ENCODE measurements at places on chromosomes 7 and 10.

GRCh38 chr7:138776166-138776833, 21.5 kb upstream of the TMEM213 start:
- no peak for DNase-seq
- no peaks in the 10 kb centered on the region for H3K36me3 ChIP-seq
- H3K4me3 ChIP-seq = no peak overlapping the region
- H3K4me1 ChIP-seq = no peaks in the 10 kb centered on the region
- H3K27ac ChIP-seq = no peak overlapping the region
- no peaks in the 10 kb centered on the region for H3K27me3 ChIP-seq

DNA sequence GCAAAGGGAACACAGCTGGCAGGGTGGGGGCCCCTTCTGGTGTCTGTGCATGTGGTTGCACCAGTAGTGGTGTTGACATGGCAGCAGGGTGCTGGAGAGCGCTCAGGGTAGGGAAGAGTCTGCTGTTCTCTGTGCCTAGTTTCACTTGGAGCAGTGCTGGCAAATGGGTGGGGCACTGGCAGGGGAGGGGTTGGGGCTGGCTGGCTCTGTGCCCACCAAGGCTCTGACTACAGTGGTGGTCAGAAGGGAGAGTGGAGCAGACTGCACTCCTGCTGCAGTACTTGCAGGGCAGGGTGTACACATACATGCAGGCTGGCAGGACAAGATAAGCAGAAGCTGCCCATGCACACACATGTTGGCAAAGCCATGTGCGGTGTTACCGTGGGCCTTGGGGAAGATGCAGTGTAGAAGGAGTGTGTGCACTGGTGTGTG, 18.2 kb downstream of the FAM25A start:
- H3K36me3 ChIP-seq = no peaks in the 10 kb centered on the region
- no peak overlapping the region for H3K27ac ChIP-seq
- no peaks in the 10 kb centered on the region for H3K4me1 ChIP-seq
- no peak for DNase-seq

DNA sequence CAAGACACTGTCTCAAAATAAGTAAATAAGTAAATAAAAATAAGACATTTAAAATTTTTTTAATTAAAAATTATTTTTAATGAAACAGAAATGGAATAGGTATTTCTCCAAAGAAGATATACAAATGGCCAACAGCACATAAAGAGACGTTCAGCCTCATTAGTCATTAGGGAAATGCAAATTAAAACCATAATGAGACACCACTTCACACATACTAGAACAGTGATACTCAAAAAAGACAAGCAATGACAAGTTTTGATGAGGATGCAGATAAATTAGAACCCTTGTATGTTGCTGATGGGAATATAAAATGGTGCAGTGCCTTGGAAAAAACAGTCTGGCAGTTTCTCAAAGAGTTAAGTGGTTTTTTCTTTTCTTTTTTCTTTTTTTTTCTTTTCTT, 26.5 kb upstream of the C10orf67 start:
- H3K4me1 ChIP-seq = no peaks in the 10 kb centered on the region
- H3K4me3 ChIP-seq = no peak overlapping the region
- H3K27me3 ChIP-seq = no peaks in the 10 kb centered on the region
- no peaks in the 10 kb centered on the region for H3K36me3 ChIP-seq

- no peak overlapping the region for H3K27ac ChIP-seq
- H3K36me3 ChIP-seq = no peaks in the 10 kb centered on the region
- no peaks in the 10 kb centered on the region for H3K27me3 ChIP-seq
- no peaks in the 10 kb centered on the region for H3K4me1 ChIP-seq
- no peak for DNase-seq
Measured at GRCh38 chr7:95820778-95821177, 48.4 kb downstream of the DYNC1I1 start.

DNA sequence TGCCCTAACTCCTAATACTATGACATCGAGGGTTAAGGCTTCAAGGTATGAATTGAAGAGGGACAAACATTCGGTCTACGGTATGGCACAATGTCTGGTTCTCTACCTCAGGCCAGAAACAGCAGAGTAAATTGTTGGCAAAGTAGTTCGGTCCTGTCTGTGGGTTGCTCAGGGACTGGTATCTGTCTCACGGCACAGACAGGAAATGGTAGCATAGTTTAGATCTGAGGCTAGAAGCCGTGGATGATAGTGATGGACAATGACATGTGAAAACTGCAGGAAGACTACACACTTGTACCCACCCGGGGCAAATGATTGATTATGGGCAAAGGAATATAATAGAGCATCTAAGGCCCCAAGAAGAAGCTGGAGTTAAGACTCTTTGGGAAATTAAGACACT, 106.2 kb downstream of the TWIST1 start:
- H3K4me3 ChIP-seq = no peak overlapping the region
- no peak for DNase-seq
- H3K27ac ChIP-seq = no peak overlapping the region
- H3K4me1 ChIP-seq = no peaks in the 10 kb centered on the region
- no peaks in the 10 kb centered on the region for H3K36me3 ChIP-seq

DNA sequence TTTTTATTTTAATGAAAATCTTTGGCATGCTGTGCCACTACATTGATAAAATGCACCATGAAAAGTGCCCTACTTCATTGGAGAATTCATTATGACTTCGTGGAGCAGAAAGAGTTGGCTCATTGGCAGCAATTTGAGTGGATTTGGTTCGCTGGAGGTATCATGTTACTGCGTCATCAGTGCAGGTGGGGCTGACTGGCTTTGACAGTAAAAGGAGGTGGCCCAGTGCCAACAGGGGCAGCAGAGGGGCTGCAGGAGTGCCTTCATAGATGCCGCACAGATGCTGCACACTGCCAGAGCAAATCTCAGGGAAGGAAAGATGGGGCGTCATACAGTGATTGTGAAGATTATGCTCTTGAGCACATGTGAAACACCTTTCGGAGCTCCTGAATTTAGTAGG, 22.2 kb downstream of the FZD1 start:
- H3K27ac ChIP-seq = no peak overlapping the region
- no peak overlapping the region for H3K4me3 ChIP-seq
- peaks cover 5% of the 10 kb centered on the region for H3K4me1 ChIP-seq
- H3K36me3 ChIP-seq = no peaks in the 10 kb centered on the region
- H3K27me3 ChIP-seq = peaks cover 15% of the 10 kb centered on the region
- DNase-seq = no peak

DNA sequence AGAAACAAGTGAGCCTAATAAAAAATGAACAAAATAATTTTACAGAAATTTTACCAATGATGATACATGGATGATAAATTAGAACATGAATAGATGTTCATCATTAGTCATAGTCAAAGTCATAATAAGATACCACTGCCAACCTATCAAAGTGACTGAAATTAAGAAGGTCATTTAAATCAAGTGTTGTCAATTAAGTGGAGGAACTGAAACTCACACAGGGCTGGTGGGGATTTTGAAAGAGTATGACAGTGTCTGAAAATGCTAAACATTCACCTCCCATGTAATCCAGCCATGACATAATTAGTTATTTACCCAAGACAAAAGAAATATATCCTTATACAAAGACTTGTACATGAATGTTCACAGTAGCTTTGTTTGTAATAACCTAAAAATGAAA, 57.1 kb upstream of the DYNC1I1 start:
- no peaks in the 10 kb centered on the region for H3K27me3 ChIP-seq
- DNase-seq = no peak
- no peaks in the 10 kb centered on the region for H3K36me3 ChIP-seq
- no peak overlapping the region for H3K27ac ChIP-seq
- no peak overlapping the region for H3K4me3 ChIP-seq
- no peaks in the 10 kb centered on the region for H3K4me1 ChIP-seq

DNA sequence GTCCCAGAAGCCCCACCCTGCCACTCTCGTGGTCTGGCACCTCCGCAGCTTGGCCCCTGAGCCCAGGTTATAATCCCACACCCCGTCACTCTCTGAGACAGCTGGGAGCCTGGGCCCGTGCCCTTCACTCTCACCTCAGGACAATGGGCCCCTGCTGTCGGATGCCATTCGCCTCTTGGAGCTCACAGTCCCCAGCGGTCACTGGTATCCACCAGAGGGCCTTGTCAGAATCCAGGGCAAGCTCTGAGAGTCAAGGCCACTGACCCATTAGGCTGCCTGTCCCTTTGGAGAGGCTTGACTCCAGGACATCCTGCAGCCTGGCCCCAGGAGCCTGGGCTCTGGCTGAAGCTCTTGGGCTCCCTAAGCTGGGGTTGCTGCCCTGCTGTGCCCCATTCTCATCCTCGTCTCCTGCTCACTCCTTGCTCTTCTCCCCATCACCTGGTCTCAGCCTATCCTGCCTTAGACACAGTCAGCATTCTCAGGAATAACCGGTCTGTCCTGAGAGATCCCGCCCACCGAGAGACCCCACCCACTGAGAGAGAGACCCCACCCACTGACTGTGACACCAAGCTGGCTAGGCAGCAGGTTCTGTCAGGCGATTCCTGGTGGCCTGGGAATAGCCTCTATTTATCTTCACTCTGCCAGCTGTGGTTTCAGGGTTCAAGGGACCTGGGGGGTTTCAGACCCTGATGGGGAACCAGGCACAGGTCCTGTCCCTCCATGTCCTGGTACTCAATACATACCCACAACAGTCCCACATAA, 27.7 kb downstream of the CPXM2 start:
- H3K4me3 ChIP-seq = no peak overlapping the region
- H3K27ac ChIP-seq = no peak overlapping the region
- H3K36me3 ChIP-seq = no peaks in the 10 kb centered on the region
- H3K4me1 ChIP-seq = peaks cover 11% of the 10 kb centered on the region
- DNase-seq = no peak

- H3K4me1 ChIP-seq = peaks cover 29% of the 10 kb centered on the region
- H3K4me3 ChIP-seq = no peak overlapping the region
- H3K27ac ChIP-seq = no peak overlapping the region
- H3K36me3 ChIP-seq = no peaks in the 10 kb centered on the region
Measured at GRCh38 chr10:116838143-116838725, 11.1 kb upstream of the ENO4 start.

DNA sequence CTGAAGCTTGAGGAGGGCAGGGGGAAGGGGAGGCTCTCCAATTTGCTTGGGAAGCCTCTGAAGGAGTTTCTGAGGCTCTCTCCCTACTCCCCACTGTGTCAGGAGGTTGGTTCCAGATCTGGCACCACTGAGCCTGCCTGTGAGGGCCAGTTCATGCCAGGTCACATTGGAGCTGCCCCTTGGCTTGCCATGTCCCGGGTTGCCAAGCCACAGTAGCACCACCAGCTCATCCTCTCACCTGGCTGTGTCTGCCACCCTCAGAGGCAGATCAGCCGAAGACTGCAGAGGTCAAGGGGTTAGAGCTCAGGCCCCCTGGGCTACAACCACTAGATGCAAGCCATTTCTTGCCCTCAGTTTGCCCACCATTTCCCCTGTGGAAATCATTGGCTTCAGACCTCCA, 3.1 kb downstream of the C10orf71 start:
- no peaks in the 10 kb centered on the region for H3K27me3 ChIP-seq
- peaks cover 11% of the 10 kb centered on the region for H3K4me1 ChIP-seq
- no peak overlapping the region for H3K4me3 ChIP-seq
- no peaks in the 10 kb centered on the region for H3K36me3 ChIP-seq
- DNase-seq = no peak

GRCh38 chr10:130834170-130834569, 477.4 kb downstream of the TCERG1L start:
- no peak overlapping the region for H3K4me3 ChIP-seq
- no peaks in the 10 kb centered on the region for H3K4me1 ChIP-seq
- no peak for DNase-seq
- H3K27me3 ChIP-seq = no peaks in the 10 kb centered on the region
- H3K27ac ChIP-seq = no peak overlapping the region
- H3K36me3 ChIP-seq = no peaks in the 10 kb centered on the region

GRCh38 chr10:80684259-80684658, 146.6 kb downstream of the SH2D4B start:
- no peaks in the 10 kb centered on the region for H3K27me3 ChIP-seq
- no peaks in the 10 kb centered on the region for H3K4me1 ChIP-seq
- H3K4me3 ChIP-seq = no peak overlapping the region
- H3K27ac ChIP-seq = no peak overlapping the region

GRCh38 chr10:77162697-77163096, 474.9 kb downstream of the KCNMA1 start:
- H3K36me3 ChIP-seq = no peaks in the 10 kb centered on the region
- no peak overlapping the region for H3K27ac ChIP-seq
- no peak overlapping the region for H3K4me3 ChIP-seq
- DNase-seq = no peak

GRCh38 chr10:80855348-80855971, 317.8 kb downstream of the SH2D4B start:
- H3K4me3 ChIP-seq = no peak overlapping the region
- H3K4me1 ChIP-seq = no peaks in the 10 kb centered on the region
- DNase-seq = peak; percentile 53
- H3K27me3 ChIP-seq = no peaks in the 10 kb centered on the region

- no peak for DNase-seq
- H3K36me3 ChIP-seq = peaks cover 21% of the 10 kb centered on the region
- H3K27me3 ChIP-seq = no peaks in the 10 kb centered on the region
- no peak overlapping the region for H3K4me3 ChIP-seq
- no peak overlapping the region for H3K27ac ChIP-seq
Measured at GRCh38 chr7:76069238-76069638, 21.3 kb downstream of the MDH2 start.

DNA sequence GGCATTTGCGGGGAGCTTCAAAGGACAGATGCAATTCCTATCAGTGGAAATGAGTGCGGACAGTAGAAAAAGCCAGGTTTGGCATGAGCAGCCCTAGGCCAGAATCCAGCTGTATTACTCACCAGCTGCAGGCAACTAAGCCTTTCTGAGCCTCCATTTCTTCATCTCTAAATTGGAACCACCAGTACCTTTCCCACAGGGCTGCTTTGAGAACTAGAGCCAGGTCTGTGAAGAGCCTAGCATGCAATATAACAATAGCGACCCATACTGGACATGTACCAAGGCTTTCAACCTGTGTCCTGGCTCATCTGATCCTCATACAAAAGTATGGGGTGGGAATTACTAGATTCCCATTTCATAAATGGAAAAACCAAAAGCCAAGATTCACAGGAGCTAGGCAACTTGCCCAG, 101.0 kb downstream of the GSAP start:
- no peak for DNase-seq
- H3K36me3 ChIP-seq = no peaks in the 10 kb centered on the region
- no peaks in the 10 kb centered on the region for H3K27me3 ChIP-seq
- no peaks in the 10 kb centered on the region for H3K4me1 ChIP-seq
- H3K4me3 ChIP-seq = no peak overlapping the region

GRCh38 chr7:111796671-111797070, 234.4 kb upstream of the IMMP2L start:
- no peaks in the 10 kb centered on the region for H3K36me3 ChIP-seq
- no peak overlapping the region for H3K27ac ChIP-seq
- DNase-seq = no peak

DNA sequence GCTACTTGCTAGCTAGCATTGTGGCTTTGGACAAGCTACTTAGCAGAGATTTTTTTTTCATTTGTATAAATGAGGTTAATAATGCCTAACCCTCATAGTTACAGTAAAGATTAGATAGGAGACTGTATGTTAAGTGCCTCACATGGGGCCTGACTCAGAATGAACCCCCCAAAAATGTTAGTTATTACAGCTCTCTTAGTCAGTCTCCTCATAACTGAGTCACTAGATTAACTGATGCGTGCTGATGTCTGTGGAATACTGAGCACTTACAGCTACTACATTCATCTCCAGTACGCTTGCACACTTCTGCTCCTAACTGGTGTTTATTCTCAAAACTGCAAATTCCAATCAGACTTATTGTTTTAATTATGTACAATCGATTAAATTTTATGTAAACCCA, 315.3 kb downstream of the SNX13 start:
- DNase-seq = no peak
- no peaks in the 10 kb centered on the region for H3K4me1 ChIP-seq
- no peaks in the 10 kb centered on the region for H3K27me3 ChIP-seq

Data from H1 (cell line).